ENCODE measurements at places on chromosomes 12 and 14. TPM values are rescaled to one million over a fixed set of nuclear protein-coding genes. Genes with fewer than 3 reads are reported as not detected.

ANKS1B gene
- 14.2 TPM for total RNA-seq

EID3 gene
- 1.8 TPM for total RNA-seq

DDHD1 gene
- total RNA-seq = 14.3 TPM

NKX2-1 gene
- total RNA-seq = not detected

SAMD15 gene
- 0.42 TPM for total RNA-seq

CTSG gene
- total RNA-seq = not detected

HOXC10 gene
- total RNA-seq = 1.3 TPM

CLEC4D gene
- total RNA-seq = not detected

NPFF gene
- total RNA-seq = not detected

IAPP gene
- total RNA-seq = not detected

OR6C2 gene
- total RNA-seq = not detected

SELPLG gene
- 10.1 TPM for total RNA-seq

LHX5 gene
- not detected for total RNA-seq

CATSPERB gene
- total RNA-seq = 1.1 TPM

HOXC5 gene
- 1.1 TPM for total RNA-seq

DTX1 gene
- total RNA-seq = 4.8 TPM

KCNH5 gene
- total RNA-seq = not detected

LEMD3 gene
- 34.9 TPM for total RNA-seq

HCAR3 gene
- total RNA-seq = 4.7 TPM

ANO2 gene
- 0.49 TPM for total RNA-seq

SOAT2 gene
- total RNA-seq = not detected

DDX47 gene
- 56.5 TPM for total RNA-seq

TMEM119 gene
- 1.6 TPM for total RNA-seq

SLC6A12 gene
- not detected for total RNA-seq

RHOJ gene
- total RNA-seq = 0.64 TPM

PZP gene
- not detected for total RNA-seq

HPD gene
- total RNA-seq = not detected

ASB2 gene
- total RNA-seq = 8.8 TPM

GAS2L3 gene
- total RNA-seq = 0.95 TPM

CORO1C gene
- 67.2 TPM for total RNA-seq

TMEM63C gene
- 9.8 TPM for total RNA-seq

TAS2R9 gene
- total RNA-seq = not detected

PSMB5 gene
- 140 TPM for total RNA-seq

WNT1 gene
- total RNA-seq = 0.41 TPM

All from esophagus squamous epithelium (tissue), 5 donors.